ENCODE measurements at places on chromosomes 2 and 18.

DNA sequence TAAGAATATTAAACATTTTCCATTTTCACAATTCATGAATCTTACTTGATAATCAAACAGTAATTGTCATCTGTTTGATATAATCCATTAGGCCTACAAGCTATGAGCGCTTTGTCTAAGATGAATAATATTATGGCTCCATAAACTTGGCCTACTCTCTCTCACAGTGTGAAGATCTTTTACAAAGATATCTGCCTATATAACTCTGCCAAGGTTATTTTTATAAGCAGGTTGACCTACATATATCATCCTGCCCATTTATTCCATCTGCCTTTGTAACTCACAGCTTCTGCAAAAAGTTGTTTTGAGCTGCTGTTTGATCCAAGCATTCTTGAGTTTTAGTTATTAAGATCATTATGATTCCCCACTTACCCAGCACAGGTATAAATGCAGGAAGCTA is 158.3 kb downstream of the PDE11A start:
- DNase-seq: no peak

GRCh38 chr2:96265349-96265839 is 403 bp downstream of the TMEM127 start:
- DNase-seq: no peak

DNA sequence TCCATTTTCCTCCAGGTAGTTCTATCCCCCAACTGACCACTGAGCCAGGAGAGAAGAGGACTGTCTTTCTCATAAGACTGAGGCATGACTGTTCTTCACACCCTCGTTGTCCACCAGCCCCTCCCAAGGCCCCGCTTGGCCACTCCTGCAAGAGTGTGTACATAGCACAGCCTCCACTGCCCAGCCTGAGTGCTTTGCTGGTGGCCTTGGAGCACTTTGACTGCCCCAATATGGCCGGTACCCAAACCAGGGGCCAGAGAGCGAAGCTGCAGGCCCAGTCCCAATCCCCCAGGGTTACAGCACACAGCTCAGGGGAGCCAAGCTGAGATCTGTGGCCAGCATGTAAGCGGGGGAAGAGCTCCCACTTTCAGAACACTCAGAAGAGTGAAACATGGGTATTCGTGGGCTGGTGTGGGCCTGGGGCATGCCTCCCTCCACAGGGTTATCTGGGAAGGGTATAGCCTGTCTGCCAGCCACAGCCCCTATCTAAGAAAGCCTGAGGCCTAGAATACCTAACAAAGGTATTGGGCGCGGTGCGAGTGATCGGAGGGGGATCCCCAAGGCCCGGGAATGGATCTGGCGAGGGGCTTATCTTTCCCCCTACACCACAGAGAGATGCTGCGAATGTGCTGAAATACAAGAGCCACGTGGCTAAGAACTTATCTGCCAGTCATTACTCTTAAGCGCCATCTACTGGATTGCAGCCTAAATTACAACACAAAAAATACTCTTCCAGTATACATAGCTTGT is 163.8 kb downstream of the WDPCP start:
- peak; percentile 10 for DNase-seq

DNA sequence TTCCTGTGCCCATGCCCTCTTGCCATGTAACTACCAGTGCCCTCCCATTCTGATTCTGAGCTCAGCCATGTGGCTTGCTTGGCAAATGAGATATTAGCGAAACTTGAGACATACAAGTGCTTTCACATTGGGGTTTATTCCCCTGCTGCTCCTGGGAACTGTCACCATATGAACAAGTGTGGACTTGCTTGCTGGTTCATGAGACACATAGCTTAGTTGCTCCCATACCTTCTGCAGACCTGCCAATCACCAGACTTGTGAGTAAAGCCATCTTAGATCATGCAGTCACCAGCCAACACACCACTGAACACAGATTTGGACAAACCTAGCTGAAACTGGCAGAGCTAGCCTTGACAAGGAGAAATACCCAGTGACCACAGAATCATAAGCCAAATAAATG is 155.1 kb downstream of the SS18 start:
- DNase-seq: no peak

DNA sequence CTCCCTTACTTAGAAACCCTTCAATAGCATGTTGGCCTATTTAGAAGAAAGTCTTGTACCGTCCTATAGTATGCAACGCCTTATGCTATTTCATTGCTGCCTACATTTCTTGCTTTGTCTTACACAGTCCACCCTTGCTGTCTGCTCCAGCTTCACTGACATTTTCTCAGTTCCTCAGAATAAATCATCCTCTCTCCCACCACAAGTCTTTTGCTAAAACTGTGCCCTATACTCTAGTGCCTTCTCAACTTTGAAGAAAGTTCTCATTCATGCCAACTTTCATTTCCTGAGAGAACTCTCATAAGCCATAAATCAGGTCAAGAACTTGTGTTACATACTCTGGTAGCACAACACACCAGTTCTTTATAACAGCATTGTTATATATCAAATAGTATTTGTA is 54.3 kb upstream of the COL3A1 start:
- DNase-seq: no peak

DNA sequence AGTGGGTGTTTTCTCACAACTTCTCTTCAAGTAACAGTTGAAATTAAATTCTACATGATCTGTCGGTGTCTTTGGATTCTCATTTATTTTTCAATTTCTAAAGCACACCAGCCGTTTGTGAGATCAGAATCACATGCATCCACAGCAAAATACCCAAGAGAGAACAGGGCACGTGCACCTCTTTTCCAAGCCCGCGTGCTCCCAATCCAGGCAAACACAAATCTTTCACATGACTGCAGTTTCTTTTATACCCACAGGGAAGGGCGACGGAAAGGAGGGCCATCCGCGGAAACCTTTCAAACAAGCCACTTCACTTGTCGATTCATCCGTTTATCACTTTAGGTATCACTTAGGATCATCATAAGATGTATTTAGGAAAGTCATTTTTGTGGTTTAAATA is 13.0 kb upstream of the DAPL1 start:
- DNase-seq: no peak

DNA sequence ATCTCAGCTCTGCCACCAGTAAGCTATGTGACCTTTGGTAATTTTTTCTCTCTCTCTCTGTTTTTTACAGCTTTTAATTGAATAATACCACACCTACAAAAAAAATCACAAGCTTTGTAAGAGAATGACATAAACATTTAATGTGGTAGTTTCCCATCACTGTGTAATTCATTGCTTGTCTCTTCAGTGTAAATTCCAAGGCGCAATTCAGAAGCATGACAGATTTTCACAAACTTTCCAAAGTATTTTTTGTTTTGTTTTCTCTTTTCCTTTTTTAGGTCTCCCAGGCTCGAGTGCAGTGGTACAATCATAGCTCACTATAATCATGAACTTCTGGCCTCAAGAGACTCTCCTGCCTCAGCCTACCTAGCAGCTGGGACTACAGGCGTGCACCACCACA is 25.0 kb upstream of the PPM1B start:
- DNase-seq: no peak

DNA sequence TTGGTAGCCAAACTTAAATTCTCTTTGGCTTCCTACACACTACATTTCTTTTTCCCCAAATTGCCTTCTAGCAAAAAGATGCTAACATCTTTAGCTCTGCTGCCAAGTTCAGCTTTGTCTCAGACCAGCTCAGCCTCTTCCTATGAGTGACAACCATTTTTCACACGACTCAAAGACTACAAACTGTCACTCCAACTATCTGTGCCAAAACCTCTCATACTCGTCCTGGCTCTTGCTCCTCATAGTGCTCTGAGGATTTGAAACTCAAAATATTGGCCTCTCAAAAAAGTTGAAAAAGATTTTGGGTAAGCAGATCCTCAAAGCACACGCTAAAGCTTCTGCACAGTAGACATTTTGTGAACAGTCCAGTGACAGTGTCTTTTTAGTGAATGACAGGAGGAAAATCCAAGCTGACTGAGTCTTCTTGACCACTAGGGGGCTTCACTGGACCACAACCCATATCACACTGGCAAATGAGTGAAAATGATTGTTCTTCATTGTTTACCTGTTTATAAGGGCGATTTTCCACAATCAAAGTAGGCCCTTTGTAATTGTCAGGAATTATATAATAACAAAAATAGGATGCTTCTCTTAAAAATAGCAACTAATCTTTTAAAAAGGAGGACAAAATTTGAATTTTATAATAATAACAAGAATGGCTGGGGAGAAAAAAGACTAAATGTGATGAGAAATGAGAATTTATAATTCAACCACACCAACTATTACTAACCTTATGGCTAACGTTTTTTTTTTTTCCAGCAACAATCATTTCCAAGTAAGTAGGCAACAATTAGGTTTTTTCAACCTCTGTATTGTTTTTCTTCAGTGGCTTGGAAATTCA is 85.5 kb upstream of the PGAP1 start:
- DNase-seq: peak; percentile 63

GRCh38 chr18:407626-408224 is 92.8 kb downstream of the COLEC12 start:
- no peak for DNase-seq

- DNase-seq: no peak
Observed at GRCh38 chr2:11532416-11533055, 1.3 kb upstream of the GREB1 start.

GRCh38 chr2:134574611-134575330 is 144.0 kb downstream of the TMEM163 start:
- DNase-seq: no peak

- no peak for DNase-seq
Observed at GRCh38 chr2:19051203-19051831, 307.1 kb downstream of the OSR1 start.

- no peak for DNase-seq
Observed at GRCh38 chr2:215431778-215432758, 3.8 kb downstream of the FN1 start.

DNA sequence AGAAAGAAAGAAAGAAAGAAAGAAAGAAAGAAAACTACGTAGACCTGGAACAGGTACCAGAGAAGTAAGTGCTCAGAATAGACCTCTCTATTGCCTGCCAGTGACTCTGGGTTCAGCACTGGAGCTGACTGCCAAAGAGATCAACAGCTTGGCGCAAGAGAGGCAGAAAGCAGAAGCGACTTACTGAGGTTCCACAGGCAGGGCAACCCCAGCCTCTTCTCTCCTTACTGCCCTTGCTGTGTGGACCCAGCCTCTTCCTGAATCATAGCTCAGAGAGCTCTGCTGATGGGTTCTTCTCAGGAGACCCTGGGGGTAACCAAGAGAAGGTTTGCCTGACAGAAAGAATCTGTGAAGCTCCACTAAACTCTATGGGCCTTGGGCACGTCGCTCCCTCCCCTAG is 7.1 kb downstream of the CAPN13 start:
- DNase-seq: no peak
